ENCODE measurements at places on chromosomes 3 and 15.

DNA sequence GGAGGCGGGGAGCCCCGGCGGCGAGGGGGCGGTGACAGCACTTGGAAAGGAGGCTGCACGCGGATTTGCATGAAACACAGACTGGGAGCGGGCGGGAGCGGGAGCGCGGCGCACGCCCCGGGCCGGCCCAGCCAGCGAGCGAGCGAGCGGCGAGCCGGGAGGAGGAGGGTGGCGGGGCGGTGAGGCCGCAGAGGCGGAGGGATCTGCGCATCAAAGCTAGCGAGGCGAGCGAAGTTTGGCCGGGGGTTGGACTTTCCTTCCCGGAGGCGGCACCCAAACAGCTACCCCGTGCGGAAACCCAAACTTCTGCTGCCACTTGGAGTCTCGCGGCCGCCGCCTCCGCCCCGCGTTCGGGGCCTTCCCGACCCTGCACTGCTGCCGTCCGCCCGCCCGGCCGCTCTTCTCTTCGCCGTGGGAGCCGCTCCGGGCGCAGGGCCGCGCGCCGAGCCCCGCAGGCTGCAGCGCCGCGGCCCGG lies at the start of gene SMAD3:
Gene SMAD3, plus strand, starts transcription at position 72 of the 475 bp plus-strand sequence. CDS start 553 bp downstream, outside the sequence.
- peak; percentile 81 for DNase-seq

DNA sequence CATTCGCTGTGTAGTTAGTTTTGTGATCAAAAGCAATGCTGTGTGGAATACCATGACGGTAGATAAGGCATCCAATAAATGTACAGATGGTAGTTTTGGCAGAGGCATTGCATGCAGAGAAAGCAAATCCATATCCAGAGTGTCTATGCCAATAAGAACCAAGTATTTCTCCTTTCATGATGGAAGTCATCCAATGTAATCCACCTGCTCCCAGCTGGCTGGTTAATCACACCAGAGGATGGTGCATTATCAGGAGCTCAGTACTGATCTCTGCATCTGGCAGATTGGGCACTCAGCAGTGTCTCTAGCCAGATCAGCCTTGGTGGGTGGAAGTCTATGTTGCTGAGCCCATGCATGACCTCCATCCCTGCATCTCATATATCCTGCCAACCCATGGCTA lies 677.7 kb upstream of the NECTIN3 start:
- DNase-seq, result no peak

DNA sequence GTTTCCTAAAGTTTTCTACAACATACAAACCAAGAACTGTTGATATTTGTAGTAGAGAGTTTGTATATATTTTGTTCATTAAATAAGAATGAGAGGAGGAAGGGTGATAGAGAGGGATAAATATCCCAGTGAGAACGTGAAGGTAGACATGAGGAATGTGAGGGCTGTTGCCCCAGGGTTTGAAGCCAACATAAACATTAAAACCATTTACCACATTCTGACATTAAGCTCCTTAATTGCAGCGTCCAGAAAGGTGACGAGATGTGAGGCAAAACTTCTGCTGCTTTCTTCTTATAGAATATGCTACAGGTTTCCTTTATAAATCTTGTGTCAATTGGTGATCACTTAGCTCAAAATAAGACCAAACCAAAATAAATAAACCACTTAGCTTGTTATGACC lies 267.8 kb upstream of the CNTN4 start:
- no peak for DNase-seq

DNA sequence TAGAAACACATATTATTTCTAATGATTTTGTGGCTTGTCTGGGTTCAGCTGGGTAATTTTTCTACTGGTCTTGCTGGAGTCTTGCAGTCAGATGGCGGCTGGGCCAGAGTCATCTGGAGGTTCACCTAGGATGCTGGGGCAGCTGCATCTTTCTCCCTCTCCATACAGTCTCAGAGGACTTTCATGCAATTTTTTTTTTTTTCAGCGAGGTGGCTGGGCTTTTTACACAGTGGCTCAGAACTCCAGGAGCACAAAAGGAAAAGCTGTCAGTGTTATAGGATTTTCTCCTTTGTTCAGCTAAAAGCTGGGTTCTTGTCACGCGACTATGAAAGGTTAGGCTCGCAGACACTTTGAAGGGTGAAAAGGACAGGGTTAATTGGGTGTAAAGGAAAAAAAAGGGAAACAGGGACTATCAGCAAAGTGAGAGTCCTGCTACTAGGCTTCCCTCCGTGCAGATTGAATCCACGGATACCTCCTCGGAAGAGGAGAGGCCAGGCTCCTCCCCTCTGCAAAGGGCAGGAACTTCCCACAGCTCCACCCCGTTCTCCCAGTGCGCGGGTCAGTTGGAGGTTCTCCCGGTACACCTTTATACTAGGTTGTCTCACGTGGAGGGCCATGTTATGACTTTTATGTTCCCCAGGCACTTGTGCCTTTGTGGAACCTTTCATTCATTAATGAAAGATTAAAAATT lies 44.3 kb downstream of the ADGRG7 start:
- no peak for DNase-seq

DNA sequence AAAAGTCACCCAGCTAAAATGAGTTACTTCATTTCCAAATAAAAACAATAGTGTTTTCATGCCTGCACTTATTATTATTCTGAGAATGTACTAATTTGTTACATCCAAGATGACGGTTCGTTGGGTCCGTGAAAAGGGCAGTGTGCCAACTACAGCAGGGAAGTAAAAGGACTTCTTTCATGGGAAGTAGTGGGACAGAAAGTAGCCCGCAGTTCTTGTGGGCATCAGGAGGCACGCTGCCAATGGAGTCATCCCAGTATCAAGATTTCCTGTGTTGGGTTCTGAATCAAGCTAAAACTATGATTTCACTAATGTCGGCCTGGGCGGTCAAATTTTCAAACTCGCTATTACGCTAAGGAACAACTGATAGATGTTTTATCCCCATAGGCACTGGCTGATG lies 254.5 kb upstream of the SOX2 start:
- no peak for DNase-seq

DNA sequence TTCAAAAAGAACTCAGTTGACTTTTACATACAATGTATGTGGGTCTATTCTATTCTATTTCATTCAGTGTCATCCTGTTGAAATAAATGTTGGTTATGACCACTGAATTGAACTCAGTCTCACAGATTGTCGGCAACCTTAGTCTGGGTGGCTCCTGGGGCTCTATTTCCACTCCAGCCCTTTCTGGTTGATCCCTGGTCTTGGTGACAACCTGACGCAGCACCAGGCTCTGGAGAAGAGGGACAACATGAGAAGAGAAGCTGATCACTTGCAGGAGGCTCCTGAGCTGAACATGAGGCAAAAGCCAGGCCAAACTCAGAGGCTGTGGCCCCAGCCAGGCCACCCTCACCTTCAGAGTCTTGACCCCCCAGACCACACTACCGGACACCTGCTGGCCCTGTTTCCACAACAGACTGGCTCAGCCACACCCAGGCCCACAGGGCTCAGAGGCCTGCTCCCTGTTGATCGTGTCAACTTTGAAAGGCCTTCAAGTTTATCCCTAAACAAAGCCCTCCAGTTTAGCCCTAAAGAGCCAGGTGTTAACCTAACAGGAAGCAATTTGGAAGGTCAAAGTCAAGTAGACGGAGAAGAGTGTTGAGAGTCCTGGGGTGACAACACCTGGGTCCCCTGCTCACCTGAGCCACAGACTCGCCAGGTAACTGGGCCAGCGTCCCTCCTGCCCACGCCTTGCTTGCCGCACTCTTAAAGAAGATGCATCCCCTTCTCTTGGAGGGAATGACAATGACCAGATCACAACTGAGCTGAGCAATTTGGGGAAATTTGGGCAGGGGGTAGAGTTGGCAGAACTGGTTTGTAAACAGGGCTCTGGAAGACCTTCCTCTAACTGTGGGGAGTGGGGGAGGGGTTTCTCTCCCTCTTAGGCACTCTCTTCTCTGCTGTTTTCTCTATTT lies 15.4 kb upstream of the MUC20 start:
- no peak for DNase-seq

- no peak for DNase-seq
These were observed 18.1 kb upstream of the ATP1B3 start for GRCh38 chr3:141858312-141858711.

GRCh38 chr15:80333261-80333660 lies 70.9 kb upstream of the ARNT2 start:
- no peak for DNase-seq

- DNase-seq, result no peak
These were observed 96.6 kb upstream of the CTNNB1 start for GRCh38 chr3:41102750-41103149.

DNA sequence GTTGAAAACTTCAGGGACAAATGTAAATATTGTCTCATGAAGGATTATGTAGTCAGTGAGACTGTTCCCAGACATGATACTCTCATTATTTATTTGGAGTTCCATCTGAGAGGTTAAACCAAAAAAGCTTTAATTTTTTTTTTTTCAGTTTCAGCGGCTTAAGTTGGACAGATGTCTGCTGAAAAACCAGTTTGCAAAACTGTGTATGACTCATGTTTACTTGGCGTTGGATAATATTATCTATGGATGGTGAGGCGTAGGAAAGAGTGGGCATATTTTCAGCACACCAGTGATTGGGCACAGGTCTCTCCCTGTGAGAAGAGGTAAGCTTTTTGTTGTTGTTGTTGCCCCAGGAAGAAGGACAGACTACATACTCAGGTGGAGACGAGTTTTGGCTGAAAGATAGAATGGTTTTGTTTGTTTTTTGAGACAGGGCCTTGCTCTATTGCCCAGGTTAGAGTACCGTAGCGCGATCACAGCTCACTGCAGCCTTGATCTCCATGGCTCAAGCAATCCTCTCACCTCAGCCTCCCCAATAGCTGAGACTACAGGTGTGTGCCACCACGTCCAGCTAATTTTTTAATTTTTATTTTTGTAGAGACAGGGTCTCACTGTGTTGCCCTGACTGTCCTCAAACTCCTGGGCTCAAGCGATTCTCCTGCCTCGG lies 16.4 kb upstream of the ANXA2 start:
- DNase-seq, result no peak

DNA sequence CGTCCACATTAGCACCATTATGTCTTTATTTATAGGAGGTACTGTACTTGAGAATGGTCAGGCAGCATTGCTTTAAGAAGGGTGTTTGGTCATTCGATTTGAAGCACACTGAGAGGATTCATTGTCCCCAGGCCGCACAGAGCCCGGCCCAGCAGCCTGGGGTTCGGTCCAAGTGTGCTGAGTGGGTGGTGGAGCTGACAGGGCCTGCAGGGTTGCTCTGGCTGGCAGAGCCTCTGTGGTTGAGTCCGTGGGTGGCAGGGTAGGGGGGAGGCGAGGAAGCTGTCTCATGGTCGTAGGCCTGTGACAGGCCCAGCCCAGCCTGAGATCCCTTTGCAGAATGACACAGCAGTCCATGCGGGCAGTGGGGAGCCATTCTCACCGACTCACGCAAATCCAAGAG lies 227.7 kb upstream of the TOPAZ1 start:
- no peak for DNase-seq

DNA sequence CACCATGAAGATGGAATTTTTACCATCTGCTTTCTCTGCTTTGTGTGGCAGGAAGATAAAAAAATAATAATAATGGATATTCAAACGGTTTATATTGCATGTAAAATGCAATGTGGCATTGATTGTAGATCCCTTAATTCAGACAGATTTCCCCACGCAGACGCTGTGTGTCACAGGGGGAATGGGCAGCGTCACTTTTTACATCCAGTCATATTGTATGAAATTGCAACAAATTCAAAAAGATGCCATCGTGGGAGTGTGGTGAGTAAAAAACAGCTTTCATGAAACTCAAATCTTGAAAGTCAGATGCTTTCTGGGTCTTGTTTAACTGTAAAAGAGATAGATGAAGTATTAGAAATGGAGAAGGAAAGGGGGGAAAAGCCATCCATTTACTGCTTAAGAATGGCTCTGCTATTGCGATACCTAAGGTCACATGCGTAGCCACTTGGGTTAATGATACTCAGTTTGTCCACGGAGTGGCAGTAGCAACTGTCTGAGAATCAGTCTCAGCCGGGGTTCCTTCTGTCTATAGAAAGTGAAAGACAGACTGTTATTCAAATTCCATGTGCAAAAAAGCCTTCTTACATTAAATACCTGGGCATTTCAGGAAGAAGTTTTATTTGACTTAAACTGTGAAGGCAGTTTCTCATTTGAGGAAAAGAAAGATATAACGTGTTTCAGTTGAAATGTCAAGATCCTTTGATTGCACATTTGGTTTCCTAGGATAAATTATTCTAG lies 28.5 kb downstream of the BTD start:
- DNase-seq, result peak; percentile 69

DNA sequence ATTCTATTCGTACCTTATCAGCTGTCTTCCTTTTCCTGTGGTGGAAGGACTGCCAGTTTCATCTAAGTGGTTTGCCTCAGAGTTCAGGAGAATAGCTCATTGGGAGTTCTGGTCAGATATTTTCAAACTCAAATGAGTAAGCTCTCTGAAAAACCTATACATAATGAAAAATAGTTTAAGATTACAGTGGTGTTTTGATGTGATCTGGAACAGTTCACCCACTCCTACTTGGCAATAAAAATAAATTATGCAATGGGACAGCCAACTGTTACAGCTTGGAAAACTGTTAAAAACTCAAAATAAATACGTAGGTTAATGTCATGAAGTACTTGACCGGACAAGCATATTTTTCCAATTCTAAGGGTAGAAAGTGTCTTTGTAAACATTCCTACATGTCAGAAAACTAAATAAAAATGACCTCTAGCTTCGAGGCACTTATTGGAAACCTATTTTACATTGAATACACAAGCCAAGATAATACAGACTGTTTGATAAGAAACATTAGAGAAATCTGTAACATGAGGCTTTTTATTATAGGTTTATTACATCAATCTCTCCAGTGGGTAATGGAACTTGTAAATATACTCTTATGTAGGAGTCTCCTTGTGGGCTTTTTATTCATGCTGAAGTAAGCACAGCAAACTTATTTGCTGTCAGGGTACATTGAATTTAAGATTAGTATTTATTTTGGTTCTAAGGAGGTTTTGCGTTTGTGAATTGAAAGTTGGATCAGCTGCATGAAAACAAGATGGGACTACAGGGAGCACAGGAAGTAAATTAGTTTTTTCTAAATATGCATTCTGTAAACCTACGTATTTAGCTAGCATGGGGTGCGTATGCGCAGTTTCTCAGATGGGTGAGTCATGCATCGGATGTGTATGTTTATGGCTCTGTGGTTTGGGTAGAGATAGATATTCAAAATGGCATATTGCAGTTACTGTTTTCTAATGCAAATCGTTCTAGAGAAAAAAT lies 453.1 kb downstream of the IL5RA start:
- no peak for DNase-seq

- DNase-seq, result no peak
These were observed 111.9 kb upstream of the CHD2 start for GRCh38 chr15:92788196-92788595.

- DNase-seq, result no peak
These were observed 50.9 kb upstream of the ZDHHC23 start for GRCh38 chr3:113896930-113897329.

GRCh38 chr3:12898290-12898964 lies 57.1 kb upstream of the RPL32 start:
- no peak for DNase-seq

Data from activated T-helper 1 cell treated with anti-CD3 and anti-CD28 coated beads, Interleukin-12 subunit alpha, Interleukin-12 subunit beta, Interleukin-2, Interleukin-4 antibody, amounts not matched to agents 30 ng/mL and 10 ng/mL and 1 ng/mL, durations not matched to agents 14 hours and 24 hours and 36 hours (primary cell).